ENCODE measurements at places on chromosomes 3 and 15.

DNA sequence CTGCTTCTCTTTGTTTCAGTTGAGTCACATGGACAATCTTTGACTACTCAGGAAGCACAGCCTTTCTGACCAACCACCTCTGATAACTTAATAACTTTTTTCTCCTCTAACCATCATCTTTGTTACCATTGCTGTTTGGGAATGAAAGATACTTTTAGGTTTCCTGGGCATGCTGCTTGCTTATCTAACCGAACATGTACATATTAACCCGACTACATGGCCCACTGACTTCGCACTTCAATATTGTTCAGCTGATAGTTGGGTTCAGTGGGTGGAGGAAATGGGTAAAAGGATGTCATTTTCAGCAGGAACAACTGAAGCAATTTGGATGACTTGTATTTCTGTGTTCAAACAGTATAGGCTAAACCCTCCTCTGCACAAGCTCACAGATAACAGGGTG, 214.3 kb downstream of the SQOR start:
- no peak for DNase-seq

DNA sequence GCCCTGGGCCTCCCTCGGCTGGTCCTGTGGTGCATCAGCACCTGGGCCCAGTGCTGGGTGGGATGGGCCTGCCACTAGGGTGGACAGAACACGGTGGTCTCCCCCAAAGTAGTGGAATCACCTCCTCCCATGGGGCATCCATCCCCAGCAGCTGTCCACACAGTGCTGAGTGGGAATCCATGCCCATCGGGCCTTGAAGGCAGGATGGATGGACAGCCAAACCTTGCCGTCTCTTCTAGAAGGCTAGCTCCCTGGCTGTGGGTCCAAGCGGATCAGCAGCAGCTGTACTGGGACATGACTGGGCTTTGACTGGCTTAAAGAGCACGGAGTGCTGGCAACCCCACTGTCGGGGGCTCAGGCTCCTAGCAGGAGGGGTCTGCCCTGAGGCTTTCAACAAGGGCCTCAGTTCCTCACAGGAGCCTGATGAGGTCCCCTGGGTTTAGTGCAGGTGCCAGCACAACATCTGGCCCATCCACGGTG, 123.9 kb downstream of the DNAJB8 start:
- DNase-seq: no peak

- no peak for DNase-seq
Observed at GRCh38 chr3:53171064-53171418, 10.0 kb downstream of the PRKCD start.

DNA sequence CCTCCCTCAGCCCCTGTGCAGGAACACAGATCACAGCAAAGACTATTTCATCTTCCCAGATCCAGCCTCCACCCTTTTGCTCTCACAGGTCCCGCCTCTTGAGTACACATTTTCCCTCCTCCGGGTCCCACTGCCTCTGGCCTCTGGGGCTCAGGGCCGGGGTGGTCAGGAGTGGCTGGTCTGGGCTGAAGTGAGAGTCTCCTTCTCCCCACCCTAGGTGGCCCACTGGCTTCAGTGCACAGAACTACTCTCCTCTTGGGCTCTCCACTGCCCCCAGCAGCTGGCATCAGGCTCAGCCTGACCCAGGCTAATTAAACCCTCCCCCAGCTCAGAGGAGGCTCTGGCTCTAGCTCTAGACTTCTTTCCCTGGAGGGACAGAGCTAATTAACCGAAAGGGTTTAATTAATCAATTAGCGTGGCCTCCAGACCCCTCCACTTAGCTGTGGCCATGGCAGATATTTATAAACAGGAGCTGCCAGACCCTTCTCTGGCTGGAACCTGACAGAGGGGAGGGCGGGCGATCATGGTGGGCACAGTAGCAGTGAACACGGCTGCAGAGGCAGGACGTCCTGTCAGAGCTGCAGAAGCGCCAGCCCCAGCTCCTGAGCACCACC, 15.1 kb downstream of the DUSP7 start:
- DNase-seq: no peak

- no peak for DNase-seq
Observed at GRCh38 chr15:63018639-63019038, 23.9 kb upstream of the TPM1 start.
